ENCODE measurements at places on chromosomes 5 and 9. TPM values are rescaled to one million over a fixed set of nuclear protein-coding genes. Genes with fewer than 3 reads are reported as not detected.

DNA sequence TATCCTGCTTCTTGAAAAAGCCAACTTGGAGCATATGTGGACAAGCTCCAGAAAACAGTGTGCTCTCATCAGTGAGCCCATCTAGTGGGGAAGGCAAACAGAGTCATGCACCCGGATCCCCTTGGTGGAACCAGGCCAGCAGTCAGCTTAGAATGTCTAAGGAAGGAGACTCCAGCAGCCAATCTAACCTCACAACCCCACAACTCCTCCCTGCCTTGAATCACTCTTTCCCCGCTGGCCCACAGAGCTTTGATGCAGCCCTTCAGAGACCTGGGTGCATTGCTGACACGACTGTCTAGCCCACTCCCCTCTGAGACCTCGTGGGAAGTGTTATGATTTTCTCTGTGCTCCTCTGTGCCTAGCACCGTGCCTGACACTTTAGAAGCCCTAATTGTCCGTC is 623.7 kb downstream of the BNC2 start:
- no peak for DNase-seq

CYLC2 gene
- total RNA-seq, result not detected

DNA sequence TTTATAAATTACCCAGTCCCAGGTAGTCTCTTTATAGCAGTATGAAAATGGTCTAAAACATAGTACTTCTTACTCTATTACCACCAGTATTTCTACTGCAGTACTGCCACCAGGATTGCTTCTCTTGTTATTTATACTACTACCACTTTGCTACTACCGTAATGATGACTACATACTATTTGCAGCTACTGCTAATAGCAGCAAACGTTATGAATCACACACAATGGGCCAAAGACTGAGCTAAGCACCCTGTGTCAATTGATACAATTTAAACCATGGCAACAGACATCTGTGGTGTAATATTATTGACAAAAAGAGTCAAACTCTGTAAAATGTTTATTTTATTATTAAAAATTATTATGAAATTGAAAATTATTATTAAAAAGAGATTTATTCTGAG is 15.3 kb upstream of the KIF12 start:
- DNase-seq, result no peak

DNA sequence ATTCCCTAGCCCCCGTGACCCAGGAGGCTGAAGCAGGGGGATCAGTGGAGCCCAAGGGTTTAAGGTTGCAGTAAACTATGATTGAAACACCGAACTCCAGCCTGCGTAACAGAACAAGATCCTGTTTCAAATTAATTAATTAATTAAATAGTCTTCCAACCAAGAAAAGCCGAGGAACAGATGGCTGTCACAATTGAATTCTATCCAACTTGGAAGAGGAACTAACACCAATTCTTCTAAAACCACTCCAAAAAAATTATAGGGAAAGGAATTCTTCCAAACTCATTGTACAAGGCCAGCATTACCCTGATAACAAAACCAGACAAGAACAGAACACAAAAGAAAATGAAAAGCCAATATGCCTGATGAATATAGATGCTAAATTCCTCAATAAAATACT is 43.4 kb upstream of the RGS7BP start:
- DNase-seq, result no peak

DNA sequence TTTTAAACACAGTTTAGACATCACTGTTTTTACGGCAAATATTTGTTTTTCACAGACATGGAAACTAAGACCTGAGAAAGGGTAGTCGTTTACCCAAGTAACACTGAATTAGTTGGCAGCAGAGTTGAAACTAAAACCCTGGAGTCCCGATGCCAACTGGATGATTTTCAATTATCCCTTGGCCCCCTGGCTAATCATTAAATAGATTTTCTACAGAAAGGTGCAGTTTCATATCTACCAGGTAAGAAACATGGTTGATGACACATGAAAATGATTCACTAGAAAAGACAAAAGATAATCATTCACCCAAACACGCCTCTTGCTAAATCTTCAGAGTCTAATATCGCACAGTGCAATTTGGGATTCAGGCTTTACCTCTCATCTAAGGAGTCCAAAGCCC is 136.9 kb downstream of the SEMA5A start:
- no peak for DNase-seq
